ENCODE measurements at places on chromosomes 6 and 20.

- DNase-seq = no peak
These were observed 108.5 kb upstream of the FLRT3 start for GRCh38 chr20:14445902-14446301.

- DNase-seq = no peak
These were observed 168.4 kb downstream of the MMS22L start for GRCh38 chr6:97114645-97115044.

- no peak for DNase-seq
These were observed 62.5 kb downstream of the RALGAPA2 start for GRCh38 chr20:20649945-20650344.

GRCh38 chr6:25173246-25173645, 105.9 kb upstream of the CARMIL1 start:
- no peak for DNase-seq

DNA sequence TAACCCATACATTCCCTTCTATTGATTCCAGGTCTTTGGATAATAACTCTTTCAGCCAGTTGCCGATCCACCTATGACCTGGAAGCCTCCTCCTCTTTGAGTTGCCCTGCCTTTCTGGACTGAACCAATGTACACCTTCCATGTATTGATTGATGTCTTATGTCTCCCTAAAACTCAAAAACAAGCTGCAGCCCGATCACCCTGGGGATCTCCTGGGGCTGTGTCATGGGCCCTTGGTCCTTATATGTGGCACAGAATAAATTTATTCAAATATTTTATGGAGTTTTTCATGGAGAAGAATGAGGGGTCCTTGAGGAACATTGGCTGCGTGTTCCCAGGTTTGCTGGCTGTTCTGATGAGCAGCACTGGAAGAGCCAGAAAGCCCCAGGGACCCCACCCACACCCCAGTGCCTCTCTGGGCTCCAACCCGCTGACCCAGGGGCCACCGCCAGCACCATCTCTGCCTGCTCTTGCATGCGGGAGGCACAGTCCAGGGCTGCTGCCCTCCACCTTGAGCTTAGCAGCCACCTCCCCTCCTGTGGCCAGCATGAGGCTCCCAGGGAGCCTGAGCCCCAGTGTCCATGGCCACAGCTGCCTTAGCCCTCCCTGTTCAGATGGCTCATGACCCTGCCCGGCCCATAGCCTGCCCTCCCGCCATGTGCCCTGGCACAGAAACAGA, 36.5 kb upstream of the CST7 start:
- DNase-seq = no peak

GRCh38 chr20:37954190-37954589, 51.3 kb downstream of the VSTM2L start:
- no peak for DNase-seq

- no peak for DNase-seq
These were observed 56.1 kb upstream of the UNC93A start for GRCh38 chr6:167235005-167235404.

GRCh38 chr20:2005359-2005758, 11.5 kb upstream of the PDYN start:
- peak; percentile 8 for DNase-seq

DNA sequence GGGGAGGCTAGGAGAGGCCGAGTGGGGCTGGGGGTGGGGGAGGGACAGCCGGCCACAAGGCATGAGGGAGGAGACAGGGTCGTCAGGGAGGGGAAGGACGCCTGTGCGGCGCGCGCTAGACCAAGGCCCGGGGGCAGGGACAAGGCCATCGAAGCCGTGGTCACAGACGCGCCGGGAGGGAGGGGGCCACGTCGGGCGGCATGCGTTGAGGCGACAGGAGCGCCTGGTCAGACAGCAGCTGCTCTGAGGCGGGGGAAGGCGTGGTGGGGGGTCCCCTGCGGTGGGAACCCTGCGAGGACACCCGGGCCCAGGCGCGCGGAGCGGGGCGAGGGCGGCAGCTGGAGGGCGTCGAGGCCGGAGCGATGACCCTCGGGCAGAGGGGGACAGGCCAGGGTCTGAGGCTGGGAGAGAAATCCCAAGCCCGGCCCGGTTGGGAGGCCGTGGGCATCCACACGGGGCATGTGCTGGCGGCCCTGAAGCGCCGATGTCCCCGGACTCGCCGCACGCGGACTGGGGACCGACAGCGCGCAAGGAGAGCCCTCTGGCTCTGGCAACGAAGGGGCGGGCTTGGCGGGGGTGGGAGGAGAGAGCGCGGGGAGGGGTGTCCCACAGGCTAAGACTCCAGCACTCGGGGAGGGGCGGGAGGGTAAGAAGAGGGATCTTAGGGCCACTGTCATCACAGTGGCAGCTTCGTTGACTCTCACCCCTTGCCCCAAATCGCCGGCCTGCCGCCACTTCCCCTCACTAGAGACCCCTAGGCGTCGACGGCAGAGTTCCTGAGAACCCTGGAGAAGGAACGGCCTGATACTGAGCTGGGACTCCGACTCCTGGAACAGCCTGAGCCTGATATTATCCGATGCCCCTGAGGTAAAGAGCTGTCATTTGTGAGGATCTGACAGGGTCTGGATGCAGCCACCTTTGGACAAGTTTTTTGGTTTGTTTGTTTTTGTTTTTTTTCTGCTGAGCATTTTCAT, 5.0 kb downstream of the TMEM239 start:
- no peak for DNase-seq

- DNase-seq = no peak
These were observed 118.0 kb downstream of the ANKS1A start for GRCh38 chr6:35007016-35007415.

DNA sequence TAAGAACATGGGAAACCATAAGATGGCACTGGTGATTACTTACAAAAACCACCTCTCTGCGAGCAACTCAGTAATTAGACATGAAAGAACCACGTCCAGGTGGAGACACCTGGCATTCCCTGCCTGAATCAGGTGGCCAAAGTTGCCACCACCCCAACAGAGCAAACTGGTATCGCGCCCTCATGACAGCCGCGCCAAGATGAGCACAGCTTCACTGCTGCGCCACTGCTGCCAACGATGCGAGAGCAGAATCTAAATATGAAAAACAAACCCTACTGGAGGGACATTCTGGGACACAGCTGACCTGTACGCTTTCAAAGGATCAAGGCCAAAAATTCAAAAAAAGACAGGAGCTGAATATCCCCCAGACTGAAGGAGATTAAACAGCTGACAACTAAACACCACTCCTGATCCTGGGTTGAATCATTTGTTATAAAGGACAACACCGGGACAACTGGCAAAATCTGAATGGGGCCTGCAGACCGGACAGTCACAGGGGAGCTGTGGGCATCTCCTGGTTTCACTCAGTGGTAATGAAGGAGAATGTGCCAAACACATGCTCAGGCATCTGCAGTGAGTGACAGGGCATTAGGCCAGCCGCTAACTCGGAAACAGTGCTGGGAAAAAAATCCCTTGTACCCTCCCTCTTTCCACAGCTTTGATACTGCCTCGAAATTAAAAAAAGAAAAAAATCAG, 17.4 kb downstream of the CST7 start:
- no peak for DNase-seq

- no peak for DNase-seq
These were observed 439.5 kb downstream of the PLCB1 start for GRCh38 chr20:8571611-8572010.

DNA sequence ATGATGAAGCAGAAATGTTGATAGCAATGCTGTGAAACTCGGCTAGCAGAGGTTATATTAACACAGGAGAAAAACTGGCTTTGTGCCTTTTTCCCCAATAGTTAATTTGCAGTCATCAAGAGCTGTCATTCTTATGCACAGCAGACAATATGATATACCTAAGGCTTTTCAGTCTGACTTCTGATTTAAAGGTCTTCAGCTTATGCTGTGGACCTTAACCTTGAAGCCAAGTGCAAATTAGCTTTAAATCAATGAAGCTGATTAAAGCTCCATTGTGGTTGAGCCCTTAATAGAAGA, 171.6 kb upstream of the ID4 start:
- no peak for DNase-seq

GRCh38 chr6:170205126-170205525, 85.8 kb downstream of the DLL1 start:
- no peak for DNase-seq

GRCh38 chr6:129189266-129189665, 306.3 kb downstream of the LAMA2 start:
- DNase-seq = no peak

GRCh38 chr6:116767715-116768114, 2.2 kb upstream of the FAM162B start:
- no peak for DNase-seq

- no peak for DNase-seq
These were observed 182.7 kb downstream of the TAF4 start for GRCh38 chr20:61882716-61883615.

DNA sequence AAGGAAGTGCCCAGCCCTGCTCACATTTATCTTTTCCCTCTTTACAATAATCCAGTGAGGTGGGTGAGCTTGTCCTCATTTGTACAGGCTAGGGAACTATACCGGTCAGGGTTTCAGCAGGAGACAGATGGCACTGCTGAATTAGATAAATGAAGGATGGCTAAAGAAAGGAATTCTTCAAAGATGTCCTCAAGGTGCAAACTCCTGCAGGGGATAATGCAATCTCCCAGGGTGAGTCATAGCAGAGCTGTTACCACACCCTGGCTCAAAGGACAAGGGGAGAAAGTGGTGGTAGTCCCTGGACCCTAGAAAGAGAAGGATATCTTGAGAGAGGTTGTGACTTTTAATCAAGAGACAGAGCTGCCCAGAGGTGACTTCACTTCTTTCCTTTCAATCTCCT, 66.7 kb downstream of the RFPL4B start:
- DNase-seq = no peak

GRCh38 chr20:14612391-14612790, 275.0 kb upstream of the FLRT3 start:
- no peak for DNase-seq

DNA sequence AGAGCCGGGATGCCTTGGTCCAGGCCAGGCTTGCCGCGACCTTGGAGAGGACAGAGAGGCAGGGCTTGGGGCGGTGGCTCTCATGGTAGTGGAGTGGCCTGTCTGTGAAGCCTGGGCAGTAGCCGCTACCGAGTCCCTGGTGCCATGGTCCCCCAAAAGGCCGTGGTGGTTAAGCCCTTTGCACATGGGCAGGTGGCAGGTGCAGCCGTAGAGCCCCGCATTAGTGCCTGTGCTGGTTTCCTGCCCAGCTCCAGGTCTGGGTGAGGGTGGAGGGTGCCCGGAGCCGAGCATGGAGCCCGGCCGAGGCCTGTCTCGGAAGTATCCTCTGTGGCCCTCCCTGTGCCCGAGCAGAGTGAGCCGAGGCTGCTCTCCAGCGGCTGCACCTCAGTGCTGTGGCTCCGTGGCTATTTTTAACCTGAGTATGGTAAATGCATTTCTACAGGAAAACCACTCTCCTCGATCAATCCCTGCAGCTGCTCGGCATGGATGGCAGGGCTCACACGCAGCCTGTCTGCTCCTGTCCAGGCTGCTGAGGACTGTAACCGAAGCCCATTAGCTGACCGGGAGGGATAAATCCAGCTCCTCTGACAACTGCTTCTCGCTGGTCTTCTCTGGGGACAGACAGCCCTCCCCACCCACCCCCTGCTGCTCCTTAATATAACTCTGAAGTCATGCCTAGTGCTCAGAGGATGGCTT, 36.3 kb upstream of the GATA5 start:
- no peak for DNase-seq

DNA sequence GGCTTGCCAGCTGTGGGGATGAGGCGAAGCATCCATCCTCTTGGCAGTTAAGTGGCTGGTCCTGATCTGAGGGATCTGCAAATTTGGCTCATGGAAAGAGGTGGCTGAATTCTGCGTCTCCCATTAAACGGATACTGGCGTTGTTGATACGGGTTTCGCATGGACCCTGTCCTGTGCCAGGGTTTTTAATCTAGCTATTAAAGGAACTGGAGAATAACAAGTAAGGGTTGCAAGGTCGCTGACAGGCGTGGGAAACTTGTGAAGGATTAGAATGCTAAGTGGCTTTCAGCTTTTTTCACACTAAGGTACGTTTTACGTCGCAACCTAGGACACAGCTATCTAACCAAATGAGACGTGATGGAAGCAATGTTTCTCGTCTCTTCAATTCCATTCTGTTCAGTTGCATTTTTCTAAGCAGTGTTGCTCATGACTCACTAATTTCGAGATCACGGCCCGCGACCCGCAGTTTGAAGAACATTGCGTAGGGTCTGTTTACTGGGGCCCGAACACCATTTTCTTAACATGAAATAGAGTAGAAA, 852 bp downstream of the GMNN start:
- DNase-seq = no peak

DNA sequence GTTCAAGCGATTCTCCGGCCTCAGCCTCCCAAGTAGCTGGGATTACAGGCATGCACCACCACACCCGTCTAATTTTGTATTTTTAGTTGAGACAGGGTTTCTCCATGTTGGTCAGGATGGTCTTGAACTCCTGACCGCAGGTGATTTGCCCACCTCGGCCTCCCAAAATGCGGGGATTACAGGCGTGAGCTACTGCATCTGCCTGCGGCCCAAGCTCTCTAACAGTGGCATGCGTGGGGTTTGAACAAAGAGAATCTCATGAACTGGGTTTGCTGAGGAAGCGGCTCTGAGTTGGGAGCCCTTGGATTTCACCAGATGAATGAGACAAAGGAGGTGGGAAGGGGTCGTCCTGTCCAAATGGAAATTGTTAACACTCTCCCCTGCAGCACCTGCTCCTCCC, 33.2 kb upstream of the CD83 start:
- DNase-seq = no peak

- no peak for DNase-seq
These were observed 30.9 kb upstream of the SLC24A3 start for GRCh38 chr20:19181552-19181951.

GRCh38 chr6:68990317-68990716, 355.2 kb downstream of the ADGRB3 start:
- DNase-seq = no peak

- DNase-seq = no peak
These were observed 1.4 kb downstream of the NFYA start for GRCh38 chr6:41073968-41074691.

- no peak for DNase-seq
These were observed 118.2 kb downstream of the DACT2 start for GRCh38 chr6:168201383-168201782.

- DNase-seq = no peak
These were observed 27.6 kb downstream of the ZNF311 start for GRCh38 chr6:28977341-28978132.

GRCh38 chr20:57993716-57994431, 234.6 kb downstream of the ANKRD60 start:
- no peak for DNase-seq

DNA sequence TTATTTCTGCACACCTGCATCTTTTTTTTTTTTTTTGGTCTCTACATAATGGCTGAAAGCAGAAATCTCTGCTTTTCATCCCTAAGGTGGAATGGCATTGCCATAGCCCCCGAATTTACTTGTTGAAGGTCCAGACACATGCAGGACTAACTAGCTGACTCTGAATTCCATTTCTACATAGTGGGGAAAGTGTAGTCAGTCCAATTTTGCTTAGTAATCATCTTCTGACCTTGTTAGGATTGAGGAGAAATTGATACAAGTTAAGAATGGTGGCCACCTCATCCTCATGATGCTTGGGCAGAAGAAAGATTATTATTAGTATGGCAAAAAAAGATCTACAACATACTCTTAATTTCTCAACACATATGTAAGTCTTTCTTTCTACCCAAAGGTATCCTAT, 16.4 kb upstream of the FAM83B start:
- no peak for DNase-seq

GRCh38 chr6:106502559-106502958, 126.7 kb downstream of the RTN4IP1 start:
- no peak for DNase-seq

- no peak for DNase-seq
These were observed 45.1 kb downstream of the PTPRA start for GRCh38 chr20:2918096-2919049.

- DNase-seq = no peak
These were observed 307.9 kb upstream of the POU3F2 start for GRCh38 chr6:98526465-98526864.

- DNase-seq = no peak
These were observed 42.3 kb downstream of the PPP1R16B start for GRCh38 chr20:38847840-38848239.
